ENCODE measurements at places on chromosomes 16 and 17.

DNA sequence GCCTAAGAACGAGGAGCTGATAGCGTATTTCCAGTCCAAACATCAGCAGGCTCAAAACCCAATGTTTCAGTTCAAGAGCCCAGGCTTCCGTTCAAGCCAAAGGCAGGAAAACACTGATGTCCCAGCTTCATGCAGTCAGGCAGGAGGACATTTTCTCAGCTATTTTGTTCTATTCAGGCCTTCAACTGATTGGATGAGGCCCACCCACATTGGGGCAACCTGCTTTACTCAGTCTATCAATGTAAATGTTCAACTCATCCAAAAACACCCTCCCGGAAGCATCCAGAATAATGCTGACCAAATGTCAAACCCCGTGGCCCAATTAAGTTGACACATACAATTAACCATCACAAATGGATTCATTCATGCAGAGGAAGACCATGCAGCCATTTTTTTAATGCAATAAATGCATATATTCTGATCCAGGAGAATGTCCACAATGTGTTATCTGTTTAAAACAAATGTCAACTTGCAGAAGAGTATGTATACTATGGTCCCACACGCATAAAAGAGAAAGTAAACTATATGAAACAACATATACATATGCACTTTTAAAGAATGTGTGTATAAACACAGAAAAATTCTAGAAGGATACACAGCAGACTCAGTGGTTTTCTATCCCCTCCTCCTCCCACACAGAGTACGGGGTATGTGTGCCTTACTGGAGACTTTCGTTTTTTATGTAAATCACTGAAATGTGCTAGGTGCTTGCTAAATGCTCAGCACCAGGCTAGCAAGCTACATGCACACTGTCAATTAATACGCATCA lies 28.8 kb upstream of the DYNLRB2 start:
- no peak for DNase-seq

GRCh38 chr17:40378966-40379365 lies 14.4 kb upstream of the GJD3 start:
- DNase-seq: no peak

DNA sequence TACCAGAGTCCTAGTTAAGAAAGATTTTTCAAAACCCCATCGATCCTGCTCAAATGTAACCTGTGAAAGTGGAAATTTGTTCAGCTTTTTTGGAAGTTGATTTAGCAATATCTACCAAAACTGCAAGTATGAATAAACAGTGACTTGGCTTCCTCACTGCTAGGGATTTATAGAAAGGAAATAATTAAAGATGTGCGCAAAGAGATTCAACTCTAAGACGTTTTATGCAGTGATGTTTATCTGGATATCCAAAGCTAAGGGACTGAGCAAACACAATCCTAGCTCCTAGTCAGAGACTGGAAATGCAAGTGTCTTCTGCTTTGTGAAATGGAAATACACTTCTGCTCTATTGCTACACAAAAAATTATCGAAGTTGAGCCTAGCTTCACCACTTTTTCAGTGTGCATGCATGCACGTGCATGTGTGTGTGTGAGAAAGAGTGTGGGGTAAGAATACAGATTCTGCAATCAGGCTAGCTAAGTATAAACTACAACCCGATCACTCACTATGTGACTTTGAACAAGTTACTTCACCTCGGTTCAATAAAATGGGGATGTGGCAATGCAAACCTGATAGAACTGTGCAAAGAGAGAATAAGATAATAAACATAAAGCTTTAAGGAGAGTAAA lies 52.1 kb upstream of the FOXF1 start:
- DNase-seq: no peak

DNA sequence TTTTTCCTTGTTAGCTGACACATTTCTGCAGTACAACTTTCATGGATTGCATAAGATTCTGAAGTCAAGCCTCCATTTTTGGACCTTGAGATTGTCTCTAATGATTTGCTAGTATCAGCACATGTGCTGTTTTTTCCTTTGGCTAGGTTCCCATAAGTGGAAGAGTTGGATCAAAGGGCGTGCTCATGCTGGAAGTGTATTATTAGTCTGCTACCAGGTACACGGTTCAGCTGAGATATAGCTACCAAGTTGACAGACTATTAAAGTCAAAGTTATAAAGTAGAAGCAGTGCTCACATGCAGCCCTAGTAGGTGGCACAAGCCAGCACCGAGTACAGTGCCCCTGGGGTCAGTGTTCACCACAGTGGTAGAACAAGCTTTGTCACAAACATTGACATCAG lies 3.2 kb downstream of the FAHD1 start:
- DNase-seq: no peak

DNA sequence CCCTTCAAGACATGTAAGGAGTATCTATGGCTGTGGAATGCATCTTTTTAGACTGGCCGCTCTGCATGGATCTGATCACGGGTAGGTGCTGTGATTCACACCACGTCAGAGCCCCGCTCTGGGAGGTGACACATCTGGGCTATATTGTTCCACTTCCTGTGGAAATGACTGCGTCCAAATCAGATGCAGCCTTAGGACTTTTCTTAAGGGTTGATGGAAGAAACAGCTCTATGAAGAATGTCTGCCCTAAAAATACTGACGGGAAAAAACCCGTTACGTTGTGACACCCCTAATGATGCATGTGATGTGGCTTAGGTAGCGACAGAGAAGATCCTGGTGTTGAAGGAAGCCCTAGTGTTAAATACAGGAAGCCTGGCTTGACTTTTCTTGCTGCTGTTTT lies 12.2 kb downstream of the BANP start:
- DNase-seq: no peak

GRCh38 chr17:4074831-4075495 lies 67.9 kb downstream of the ZZEF1 start:
- no peak for DNase-seq

GRCh38 chr17:69820876-69821473 lies 254.1 kb upstream of the KCNJ16 start:
- no peak for DNase-seq

GRCh38 chr16:50602531-50603205 lies 54.5 kb downstream of the NKD1 start:
- DNase-seq: no peak

- no peak for DNase-seq
These were observed 8.2 kb downstream of the SLC6A2 start for GRCh38 chr16:55663765-55664677.

- DNase-seq: no peak
These were observed 13.6 kb downstream of the CEP20 start for GRCh38 chr16:15874745-15875314.

GRCh38 chr17:45366049-45366448 lies 49.2 kb upstream of the MAP3K14 start:
- DNase-seq: no peak

GRCh38 chr16:27381974-27382855 lies 19.8 kb upstream of the IL21R start:
- no peak for DNase-seq

DNA sequence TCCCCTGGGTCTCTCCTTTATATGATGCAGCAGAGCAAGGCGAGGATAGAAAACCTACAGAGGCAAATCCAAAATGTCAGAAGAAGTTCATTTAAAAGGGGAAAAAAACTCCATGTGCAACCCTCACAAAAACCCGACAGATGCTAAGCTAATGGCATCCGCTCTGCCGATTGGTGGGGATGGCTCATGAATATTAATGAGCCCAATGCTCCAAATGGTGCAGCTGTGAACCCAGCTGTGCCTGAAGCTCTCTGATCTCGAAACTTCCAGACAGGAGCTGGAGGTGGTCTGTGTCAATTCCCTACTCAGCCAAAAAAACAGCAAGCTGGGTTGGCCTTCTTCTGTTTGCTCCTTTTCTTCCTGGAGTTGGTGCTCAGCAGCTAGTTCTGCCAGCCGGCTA lies 15.5 kb downstream of the SNX11 start:
- no peak for DNase-seq

DNA sequence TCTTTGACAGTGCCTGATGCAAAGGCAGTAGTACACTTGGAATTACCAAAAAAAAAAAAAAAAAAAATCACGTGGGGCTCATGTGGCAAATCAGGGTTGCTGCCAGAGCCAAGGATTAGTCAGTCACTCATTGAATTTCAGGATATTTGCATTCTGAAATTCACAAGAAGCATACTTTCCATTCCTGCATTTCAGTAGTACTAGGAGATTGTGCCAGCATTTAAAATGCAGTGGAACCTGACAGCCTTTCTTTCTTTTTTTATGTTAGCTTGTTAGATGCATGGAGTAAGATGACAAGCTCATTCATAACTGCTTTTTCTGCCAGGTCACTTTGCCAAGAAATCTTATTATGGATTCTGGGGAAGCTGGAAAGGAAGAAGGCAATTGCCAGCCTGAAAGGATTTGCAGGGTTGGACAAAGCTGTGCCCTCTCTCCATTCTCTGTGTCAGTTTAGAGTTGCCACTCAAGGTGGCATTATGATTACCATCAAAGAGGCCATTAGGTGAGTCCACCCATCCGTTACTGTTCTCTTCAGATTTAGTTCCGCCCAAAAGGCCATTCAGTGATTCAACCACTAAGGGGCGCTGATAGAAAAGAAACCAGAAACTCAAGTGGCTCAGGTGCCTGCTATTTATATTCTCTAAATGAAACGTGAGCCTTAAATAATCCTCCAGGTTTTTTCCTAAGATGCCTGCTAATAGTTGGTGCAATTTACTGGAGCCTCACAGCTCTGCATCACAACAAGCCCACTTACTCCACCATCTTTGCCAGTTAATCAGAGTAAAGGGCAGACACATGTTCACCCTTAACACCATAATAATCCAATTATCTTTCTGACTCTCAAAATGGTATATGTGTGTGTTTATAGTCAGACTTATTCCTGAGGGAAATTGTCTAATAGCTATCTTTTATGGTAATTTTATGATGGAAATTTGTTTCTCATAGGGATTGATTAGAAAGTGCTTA lies 59.0 kb downstream of the TANGO6 start:
- peak; percentile 18 for DNase-seq

GRCh38 chr16:60905811-60906210 lies 1130.4 kb downstream of the CDH8 start:
- no peak for DNase-seq

DNA sequence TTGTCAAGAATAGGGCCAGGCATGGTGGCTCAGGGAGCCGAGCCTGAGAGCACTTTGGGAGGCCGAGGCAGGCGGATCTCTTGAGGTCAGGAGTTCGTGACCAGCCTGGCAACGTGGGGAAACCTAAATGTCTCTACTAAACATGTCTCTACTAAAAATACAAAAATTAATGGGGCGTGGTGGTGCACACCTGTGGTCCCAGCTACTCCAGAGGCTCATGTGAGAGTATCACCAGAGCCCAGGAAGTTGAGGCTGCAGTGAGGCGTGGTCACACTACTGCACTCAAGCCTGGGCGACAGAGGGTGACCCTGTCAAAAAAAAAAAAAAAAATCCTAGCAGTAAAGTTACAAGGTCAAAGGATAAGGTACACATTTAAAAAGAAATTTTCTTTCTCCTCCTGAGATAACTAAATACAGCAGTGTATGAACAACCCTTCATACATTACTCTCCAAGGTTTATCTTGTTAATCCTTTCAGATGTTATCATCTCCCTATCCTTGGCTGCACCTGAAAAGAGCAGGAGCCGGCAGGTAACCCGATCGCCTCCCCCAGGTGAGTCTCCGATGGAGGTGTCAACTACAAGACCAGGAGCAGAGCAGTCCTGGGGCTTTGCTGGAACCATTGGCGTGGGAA lies 122.3 kb downstream of the GOSR1 start:
- no peak for DNase-seq

DNA sequence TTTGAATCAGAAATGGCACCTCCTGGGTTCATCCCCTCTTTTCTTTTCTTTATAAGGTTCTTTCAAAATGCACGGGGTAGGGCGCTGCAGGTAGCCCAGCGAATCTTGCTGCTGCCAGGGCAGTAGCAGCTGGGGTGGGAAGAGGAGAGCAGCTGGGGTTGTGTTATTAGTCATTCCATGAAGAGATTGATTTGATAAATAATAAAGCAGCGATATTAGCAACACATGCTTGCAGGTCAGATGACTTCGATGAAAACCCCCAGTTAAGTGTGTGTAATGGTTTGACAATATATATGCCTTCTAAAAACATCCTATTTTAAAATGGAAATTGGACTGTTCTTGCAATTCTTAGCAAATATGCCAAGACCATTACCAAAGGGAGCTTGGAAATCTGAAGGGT lies 200.7 kb downstream of the CCDC182 start:
- DNase-seq: peak; percentile 37

- no peak for DNase-seq
These were observed 1.8 kb upstream of the SYNRG start for GRCh38 chr17:37610971-37611370.

- no peak for DNase-seq
These were observed 11.1 kb upstream of the WFDC1 start for GRCh38 chr16:84283314-84284153.

- DNase-seq: no peak
These were observed 1.4 kb downstream of the TRAF4 start for GRCh38 chr17:28744972-28745785.

DNA sequence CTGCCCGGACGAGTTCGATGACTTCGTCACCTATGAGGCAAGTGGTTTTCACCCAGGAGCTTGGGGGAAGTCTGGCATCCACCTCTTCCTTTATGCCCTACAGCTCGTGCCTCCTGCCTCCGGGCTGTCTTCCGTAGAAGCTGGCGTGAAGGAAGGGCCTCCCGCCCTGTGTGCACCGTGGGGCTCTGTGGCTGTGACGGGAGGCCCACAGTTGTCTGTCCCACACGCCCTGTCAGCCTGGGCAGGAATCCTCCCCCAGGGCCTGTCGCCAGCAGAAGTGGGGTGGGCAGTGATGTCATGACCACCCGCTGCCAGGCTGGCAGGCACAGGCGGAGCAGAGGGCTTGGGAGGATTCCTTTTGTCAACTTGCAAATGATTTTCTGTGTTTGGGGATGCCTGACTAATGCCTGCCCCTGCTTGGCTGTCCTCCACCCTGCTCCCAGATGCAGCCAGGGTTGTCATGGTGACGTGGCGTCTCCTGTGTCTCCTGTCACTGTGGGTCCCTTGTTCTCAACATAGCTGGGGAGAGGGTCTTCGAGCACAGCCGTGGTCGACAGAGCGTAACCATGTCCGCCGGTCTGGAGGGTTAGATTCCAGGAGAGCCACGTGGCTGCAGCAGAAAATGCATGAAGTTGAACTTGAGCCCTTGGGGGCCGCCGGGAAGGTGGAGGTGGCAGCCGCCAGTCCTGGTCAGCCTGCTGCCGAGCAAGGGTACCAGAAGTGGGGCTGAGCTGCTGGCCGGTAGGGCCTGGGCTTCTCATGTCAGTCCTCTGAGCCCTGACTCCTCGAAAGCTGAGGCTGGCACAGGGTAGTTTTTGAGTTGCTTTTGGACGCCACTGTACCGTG lies 46.1 kb downstream of the RAB11FIP3 start:
- peak; percentile 80 for DNase-seq

DNA sequence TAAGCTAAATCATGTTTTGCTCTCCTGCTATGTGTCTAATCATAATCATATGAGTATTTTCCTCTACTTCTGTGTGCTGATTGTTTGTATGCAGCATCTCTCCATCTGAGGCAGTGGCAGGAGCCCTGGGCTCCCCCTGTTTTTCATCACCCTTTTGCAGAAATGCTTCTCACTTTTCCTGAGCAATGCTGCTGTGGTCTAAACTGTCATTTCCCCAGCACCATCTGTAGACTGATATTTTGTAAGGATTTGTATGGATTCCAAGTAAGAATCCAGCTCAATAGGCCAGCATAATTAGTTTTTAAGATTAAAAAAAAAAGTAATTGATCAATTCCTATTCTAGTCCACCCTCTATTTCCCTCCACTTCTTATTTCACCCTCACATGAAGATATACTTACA lies 257.0 kb upstream of the CPHXL start:
- no peak for DNase-seq
